ENCODE measurements at places on chromosomes 2 and 18.

DNA sequence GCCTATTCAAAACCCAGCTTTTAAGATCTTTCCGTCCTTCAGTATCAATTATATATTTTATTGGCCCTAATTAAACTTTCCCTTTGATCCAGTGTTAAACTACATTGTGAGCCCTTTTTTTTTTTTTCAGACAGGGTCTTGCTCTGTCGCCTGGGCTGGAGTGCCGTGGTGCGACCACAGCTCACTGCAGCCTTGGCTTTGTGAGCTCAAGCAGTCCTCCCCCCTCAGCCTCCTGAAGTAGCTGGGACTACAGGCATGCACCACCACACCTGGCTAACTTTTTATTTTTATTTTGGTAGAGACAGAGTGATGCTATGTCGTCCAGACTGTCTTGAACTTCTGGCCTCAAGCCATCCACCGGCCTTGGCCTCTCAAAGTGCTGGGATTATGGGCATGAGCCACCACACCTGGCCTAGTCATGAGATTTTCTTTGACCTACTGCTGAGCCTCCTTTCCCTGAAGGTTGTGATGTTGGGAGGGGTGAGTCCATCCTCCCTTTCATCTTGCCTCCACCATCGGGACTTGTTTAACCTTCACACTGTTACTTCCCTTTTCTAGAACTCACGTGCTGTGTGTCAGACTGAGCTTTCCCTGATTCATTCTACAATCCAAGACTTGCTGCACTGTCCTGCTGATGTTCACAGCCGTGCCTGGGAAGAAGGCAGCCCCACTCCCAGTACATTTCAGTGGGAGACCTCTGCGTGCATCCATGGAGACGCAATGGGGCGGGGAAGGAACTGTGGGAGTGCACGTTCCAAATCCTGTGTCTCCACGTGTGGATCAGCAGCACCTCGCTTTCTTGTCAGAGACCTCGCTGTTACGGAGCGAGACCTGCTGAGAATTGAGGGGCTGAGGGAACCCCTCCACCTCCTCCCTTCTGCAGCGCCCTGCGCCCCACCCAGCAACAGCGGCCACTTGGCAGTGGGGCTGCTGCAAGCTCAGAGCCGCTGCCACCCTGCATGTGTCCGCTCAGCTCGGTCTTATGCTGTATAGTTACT lies 10.8 kb downstream of the OXER1 start:
- no peak for DNase-seq

DNA sequence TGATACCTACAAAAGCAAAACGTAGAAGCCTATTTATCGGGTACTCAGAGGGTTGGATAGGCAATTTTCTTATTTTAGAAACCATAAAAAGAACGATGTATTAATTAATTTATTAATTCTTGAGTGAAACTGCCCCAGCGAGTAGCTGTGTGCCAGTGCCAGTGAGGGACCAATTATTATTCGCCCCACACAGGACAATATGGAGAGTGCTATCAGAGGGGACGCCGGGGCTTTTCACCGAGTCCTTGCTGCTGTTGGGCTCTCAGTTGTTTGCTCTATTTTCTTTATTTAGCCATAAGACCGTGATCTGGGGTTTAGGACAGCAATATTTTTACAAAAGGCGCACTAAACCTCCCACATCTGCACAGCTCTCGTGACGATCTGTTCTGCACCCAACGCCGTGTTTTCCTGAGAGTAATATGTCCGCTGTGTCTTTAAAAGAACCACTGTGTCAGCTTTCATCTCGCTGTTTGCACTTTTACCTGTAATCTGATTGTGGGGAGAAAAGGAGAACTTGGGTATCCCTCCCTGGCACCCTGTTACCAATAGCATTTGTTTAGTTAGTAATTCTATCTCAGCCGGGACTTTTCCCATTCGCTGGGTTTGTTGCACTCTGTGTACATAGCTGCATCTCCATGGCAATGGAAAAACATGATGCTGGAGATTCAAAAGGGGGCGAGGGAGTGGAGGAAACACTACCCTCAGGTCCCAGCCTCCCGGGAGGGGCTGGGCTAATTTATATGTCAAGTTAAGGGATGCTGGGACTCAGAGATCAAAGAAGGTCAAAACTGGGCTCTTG lies 30.1 kb upstream of the ZNF516 start:
- DNase-seq: no peak

- DNase-seq: peak; percentile 47
These were observed 105.6 kb upstream of the STK17B start for GRCh38 chr2:196277002-196277401.

- DNase-seq: no peak
These were observed 182.6 kb upstream of the THSD7B start for GRCh38 chr2:136582628-136583205.

DNA sequence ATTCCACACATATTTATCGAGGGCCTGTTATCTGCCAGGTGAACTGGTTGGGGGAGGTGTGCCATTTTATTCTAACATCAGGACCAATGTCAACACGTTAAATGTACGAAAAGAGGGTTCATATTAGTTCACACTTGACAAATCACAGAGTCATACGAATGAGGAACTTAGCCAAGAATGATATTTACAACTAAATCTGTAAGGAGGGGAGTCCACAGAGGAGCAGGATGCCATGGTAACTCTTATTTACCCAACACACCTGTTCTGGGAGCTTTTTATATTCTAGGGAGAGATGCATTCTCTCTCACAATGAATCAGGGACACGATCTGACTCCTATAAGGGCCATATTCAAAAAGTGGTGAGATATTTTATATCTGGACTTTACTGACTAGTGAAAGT lies 144.1 kb downstream of the CDC42EP3 start:
- DNase-seq: no peak

GRCh38 chr2:215136669-215137328 lies 1.6 kb downstream of the ABCA12 start:
- DNase-seq: no peak

GRCh38 chr2:128012698-128013097 lies 15.2 kb downstream of the SAP130 start:
- no peak for DNase-seq

DNA sequence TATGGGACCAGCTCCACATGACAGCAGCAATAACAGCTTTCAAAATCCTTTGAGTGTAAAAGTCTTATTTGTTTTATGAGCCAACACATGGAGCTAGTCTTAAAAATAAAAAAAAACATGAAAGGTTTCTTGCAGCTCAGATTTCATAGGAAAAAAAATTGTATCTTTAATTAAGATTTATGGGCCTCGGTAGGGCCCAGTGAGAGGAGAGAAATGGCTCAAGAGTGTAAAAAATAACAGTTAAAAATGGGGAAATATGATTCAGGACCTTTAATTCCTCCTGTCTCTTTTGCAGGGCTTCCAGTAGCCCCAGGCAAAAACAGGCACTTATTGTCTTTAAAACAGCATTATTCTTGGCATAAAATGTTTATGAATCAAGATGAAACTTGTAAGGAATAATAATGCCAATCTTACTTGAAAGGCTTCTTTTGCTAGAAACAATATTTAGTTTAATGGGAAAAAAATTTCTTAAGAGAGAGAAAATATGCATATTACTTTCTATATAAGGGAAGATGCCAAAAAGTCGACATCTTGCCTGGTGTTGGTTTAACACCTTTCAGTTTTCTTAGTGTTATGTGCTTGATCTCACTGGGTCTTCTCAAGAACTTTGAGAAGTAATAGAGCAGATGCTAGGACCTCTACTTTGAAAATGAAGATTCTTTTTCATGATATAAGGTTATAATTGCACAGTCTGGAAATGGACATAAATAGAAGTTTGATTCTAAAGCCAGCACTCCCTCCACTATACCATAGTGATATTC lies 71.3 kb upstream of the SETBP1 start:
- DNase-seq: no peak

DNA sequence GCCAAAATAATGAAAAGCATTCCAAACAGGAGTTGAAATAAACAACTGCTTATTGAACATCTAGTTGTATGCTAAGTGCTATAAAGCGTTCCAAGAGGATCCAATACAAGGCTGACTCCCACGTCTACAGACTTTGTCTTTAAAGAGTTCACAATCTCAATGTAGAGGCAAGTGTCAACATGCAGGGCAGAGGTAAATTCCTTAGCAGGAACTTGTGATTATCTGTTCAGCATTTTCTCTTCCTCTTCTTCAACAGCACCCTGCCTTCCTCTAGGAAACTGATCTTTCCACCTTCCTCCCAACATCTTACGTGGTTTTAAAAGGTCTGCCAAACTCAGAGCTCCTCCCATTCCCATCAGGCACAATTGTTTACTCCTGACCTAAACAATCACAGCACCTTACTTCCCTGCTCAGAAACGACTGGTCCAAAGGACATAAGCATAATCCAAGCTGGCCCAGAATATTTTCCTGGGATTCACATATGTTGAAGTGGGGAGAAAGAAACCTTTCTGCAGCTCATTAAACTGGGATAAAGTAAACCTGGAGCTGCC lies 83.9 kb downstream of the ITSN2 start:
- no peak for DNase-seq

GRCh38 chr2:197261808-197262226 lies 48.8 kb downstream of the ANKRD44 start:
- DNase-seq: no peak

- DNase-seq: no peak
These were observed 128.3 kb upstream of the SPATS2L start for GRCh38 chr2:200177971-200178911.

DNA sequence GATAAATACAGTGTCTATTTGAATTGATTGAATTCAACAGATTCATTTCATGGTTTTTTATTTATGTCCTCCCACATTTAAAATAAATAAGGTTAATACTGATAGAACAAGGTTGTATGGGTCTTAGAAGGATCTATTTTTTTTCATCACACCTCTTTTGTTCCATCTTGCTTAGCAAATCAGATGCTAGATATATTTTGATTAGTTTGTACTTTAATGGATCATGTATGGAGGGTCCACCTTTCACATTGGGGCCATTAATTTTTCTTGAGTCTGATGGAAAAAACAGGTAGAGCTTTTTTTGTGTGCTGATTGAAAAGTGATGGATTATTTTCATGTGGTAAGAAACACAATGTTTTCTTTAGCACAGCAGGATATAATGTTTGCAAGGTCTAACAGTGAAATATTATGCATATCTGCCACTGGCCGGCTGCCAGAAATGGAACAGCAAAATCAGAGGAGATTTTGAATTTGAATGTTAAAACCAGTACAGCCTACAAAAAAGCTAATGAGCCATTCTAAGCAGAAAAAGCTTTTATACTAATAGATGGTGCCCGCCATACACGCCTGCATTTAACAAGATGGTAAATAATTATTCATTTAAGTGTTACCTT lies 188.1 kb upstream of the ETAA1 start:
- no peak for DNase-seq

GRCh38 chr18:44748582-44748981 lies 67.9 kb downstream of the SETBP1 start:
- DNase-seq: no peak

DNA sequence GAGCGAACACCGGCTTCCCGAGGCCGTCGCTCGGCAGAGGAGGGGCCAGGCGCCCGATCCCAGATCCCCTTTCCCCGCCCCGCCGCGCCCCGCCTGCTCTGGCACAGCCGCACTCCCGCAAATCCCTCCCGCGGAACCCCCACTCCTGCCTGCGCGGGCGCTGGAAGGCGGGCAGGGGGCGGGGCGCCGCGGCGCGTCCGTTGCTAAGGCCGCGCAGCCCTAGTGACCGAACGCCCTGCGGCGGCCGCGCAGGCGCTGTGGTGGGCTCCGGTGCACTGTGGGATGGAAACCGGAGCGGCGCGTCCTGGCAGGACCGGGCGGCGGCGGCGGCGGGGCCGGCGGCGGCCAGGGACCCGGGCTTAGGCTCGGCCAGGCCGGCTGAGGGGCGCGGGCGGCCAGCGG lies at the start of gene TRAF3IP1:
Gene TRAF3IP1, plus strand, starts transcription at position 273 of the 402 bp plus-strand sequence. CDS start 145 bp downstream, outside the sequence.
- DNase-seq: peak; percentile 90

GRCh38 chr2:144480285-144480684 lies 39.6 kb downstream of the ZEB2 start:
- no peak for DNase-seq

DNA sequence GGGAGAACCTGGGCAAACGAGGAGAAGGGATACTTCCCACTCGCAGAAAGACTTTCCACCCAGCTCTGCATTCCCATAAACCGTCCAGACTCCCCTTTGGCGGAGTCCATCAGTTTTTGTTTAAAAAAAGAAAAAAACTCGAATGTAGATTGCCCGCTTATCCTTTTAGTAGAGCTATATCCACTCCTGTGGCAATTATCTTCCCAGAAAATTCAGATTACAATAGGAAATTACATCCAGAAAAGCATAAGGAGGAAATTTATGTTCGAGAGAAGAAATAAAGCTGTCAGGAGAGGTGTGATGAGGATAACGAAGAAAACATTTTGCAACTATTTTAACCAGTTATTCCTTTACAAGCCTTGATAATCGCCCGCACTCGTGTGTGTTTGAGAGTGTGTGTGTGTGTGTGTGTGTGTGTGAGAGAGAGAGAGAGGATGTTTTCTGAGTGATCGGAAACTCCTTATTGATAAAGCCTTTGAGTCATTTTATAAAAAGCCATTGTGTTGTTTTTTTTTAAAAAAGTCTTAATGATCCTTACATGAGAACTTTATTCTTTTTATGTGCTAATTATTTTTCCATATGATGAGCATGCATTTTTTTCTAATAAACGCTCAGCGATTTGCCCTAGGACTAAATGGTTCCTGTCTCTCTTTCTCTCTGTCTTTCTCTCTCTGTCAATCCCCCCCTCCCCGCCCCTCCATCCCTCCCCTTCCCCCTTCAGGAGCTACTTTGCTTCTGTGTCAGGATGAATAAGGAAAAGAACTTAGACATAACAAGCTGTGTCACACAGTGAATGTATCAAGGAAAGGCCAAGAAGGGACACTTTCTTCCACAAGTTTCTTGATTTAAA lies 1.1 kb upstream of the PPP3R1 start:
- DNase-seq: peak; percentile 52

DNA sequence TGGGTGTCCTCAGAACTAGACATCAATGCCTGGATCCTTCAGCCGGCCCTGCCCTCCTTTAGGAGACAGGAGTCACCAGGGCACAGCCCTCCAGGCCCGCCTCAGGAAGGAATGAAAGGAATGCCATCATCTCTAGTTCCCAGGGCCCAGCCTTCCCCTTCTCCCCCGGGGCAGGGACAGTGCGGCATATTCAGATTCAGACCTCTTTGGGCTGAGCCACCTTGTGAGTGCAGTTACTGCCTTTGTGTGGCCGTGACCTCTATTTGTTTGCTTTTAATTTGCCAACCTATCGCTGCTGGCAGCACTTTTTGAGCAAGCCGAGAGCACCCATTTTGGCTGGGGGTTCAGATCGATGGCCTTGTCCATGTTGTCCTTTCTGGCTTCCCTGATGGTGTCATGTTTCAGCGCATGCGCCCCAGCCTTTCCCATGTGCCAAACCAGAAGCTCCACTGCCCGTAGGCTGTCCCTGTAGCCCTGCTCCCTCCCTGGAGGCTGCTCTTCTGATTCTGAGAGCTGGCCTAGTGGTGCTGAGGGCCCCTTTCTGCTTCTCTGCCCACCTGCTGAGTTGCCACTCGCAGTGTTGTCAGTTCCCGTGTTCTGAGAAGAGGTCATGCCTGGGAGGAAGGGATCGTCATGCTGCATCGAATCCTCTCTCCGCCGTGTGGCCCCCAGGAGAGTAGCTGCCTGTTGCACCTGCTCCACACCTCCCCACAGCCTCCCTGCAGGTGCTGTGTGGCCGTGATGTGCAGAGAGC lies 10.9 kb downstream of the ANKRD23 start:
- DNase-seq: no peak

- no peak for DNase-seq
These were observed 376.5 kb downstream of the TMEM182 start for GRCh38 chr2:103138123-103138901.

- DNase-seq: no peak
These were observed 281.9 kb upstream of the CDH7 start for GRCh38 chr18:65468881-65469280.

GRCh38 chr18:10225300-10225699 lies 229.1 kb upstream of the APCDD1 start:
- no peak for DNase-seq

Data from CD4-positive, alpha-beta T cell treated with Interleukin-6 for 4 hours (primary cell).